ENCODE measurements at places on chromosomes 5 and 9.

- peak; percentile 53 for DNase-seq
These were observed 155.3 kb downstream of the COL23A1 start for GRCh38 chr5:178434851-178435250.

GRCh38 chr5:147327421-147327820 lies 92.6 kb downstream of the STK32A start:
- DNase-seq: no peak

- DNase-seq: no peak
These were observed 56.6 kb downstream of the RGS3 start for GRCh38 chr9:113520109-113520642.

DNA sequence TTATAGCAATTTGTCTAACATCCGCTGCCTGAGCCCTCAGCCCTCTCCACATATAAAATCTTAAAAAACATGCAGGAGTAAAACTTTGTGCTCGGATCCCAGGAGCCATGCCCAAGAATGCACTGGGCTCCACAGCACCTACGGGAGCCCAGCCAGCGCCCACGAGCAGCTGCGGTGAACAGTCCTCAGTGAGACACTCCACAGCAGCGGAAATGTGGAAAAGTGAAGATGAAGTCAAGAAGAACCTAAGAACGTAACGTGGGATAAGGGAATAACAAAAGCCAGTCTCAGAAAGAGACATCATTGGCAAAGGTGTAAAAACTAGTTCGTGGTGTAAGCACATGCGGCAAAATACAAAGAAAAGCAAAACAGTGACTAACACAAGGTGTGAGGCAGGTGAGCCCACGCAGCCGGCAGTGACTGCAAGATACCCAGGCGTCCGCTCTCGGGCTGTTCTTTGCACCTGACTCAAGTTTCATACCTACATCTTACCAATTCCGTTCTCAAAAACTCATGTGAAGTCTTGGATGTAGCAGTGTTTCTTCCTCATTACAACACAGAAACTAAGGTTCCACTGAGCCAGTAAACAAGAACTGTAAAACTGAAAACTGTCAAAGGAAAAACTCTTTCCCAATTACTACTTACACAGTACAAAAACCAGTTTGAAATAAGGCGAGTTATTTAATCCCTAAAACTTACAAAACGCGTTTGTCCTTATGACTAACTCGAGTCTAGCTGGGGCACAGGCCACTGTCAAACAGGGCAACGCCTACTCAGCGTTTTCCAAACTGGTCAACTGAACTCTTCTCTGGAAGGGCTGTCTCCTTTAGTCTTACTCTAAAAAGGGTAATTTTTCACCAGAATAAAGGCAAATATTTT lies 1.7 kb downstream of the CAMSAP1 start:
- DNase-seq: no peak

DNA sequence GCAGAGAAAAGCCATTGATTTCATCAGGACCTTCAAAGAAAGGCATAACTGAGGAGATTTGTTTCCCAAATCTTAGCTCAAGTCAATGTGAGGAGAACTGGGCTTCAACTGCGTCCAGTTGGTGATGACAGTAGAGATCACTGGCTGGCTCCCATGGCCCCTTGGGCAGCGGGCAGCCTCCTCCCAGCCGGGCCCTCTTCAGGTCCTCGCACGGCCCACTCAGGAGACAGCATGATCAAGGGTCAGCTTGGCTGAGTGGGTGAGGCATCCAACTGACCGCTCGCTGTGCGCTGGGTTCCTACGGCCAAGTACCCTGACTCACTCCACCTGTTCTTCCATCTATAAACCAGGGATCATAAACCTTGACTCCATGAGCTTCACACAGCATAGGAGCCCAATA lies 274.0 kb downstream of the NSG2 start:
- DNase-seq: no peak

- no peak for DNase-seq
These were observed 25.3 kb upstream of the RASGEF1C start for GRCh38 chr5:180234271-180234670.

DNA sequence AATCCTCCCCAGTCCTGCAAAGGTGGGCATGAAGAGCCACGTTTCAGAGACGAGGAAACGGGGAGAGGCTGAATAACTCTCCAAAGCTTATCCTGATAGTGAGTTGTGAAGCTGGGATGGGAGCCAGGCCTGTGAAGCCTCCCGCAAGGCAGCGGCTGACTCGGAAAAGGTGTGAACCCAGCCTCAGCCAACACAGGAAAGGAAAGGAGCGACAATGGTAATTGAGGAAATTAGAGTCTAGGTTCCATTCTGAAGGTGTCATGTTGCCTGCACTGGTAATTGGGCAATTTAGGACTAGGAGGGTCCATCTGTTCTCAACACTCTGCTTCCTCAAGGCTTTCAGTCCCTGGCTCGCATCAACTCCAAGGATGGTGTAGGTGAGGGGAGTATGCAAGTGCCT lies 83.4 kb downstream of the LIFR start:
- DNase-seq: no peak

GRCh38 chr5:169826618-169827017 lies 153.7 kb downstream of the INSYN2B start:
- no peak for DNase-seq

GRCh38 chr5:60597572-60598320 lies 102.2 kb downstream of the DEPDC1B start:
- no peak for DNase-seq

GRCh38 chr9:120434532-120434931 lies 145.4 kb downstream of the CDK5RAP2 start:
- DNase-seq: no peak

DNA sequence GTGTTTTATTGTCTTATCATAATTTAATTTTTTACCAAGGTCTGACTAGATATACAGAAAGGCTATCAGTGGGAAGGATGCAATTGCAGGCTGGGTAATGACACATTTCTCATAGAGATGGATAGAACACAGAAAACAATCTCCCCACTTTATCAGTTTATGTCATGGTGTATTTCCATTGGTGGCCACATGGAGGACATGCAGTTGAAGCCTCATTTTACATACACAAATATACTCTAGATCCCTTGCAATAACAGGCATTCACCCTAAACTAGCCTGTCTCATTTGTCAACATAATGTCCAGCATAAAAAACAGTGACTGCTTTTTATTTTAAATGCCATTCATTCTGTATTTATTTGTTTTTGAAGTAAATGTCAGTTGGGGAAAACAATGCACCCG lies 526.3 kb downstream of the GABRG2 start:
- DNase-seq: no peak

GRCh38 chr9:3576328-3576727 lies 50.5 kb upstream of the RFX3 start:
- no peak for DNase-seq

- no peak for DNase-seq
These were observed 30.6 kb upstream of the SMU1 start for GRCh38 chr9:33106827-33107621.

DNA sequence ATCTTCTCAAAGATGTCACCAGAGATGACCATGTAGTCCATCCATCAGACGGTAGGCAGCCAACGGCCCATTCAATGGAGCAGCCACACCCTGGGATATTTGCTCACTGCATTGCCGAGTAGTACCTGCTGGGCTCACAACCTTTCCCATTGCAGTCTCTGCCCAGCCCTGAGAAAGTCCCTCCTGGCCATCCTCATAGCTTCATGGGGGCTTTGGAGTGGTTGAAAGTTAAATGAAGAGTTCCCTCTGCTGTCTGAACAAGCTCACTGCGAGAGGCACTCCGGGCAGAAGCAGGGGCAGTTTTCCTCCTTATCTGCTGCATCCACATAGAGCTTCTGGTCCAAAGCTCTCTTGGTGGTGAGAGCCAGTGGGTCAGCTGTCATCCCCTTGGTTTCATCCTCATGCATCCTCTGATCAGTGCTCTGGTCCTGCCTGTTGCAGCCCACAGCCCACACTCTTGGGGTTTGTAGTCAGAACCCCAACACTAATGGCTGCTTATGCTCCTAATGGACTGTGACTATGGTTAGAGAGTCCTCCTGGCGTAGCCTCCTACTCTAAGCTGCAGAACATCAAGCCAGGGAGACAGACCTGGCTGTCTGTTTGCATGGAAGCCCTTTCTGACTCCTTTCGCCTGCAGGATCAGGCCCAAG lies 23.3 kb downstream of the TNFSF8 start:
- DNase-seq: peak; percentile 24

GRCh38 chr5:171528865-171529614 lies 109.6 kb downstream of the FGF18 start:
- no peak for DNase-seq

GRCh38 chr5:97726106-97726505 lies 543.1 kb upstream of the RIOK2 start:
- no peak for DNase-seq

- no peak for DNase-seq
These were observed 5.1 kb downstream of the ITGA2 start for GRCh38 chr5:52994266-52994665.

GRCh38 chr9:94813379-94813778 lies 86.9 kb downstream of the AOPEP start:
- DNase-seq: no peak

DNA sequence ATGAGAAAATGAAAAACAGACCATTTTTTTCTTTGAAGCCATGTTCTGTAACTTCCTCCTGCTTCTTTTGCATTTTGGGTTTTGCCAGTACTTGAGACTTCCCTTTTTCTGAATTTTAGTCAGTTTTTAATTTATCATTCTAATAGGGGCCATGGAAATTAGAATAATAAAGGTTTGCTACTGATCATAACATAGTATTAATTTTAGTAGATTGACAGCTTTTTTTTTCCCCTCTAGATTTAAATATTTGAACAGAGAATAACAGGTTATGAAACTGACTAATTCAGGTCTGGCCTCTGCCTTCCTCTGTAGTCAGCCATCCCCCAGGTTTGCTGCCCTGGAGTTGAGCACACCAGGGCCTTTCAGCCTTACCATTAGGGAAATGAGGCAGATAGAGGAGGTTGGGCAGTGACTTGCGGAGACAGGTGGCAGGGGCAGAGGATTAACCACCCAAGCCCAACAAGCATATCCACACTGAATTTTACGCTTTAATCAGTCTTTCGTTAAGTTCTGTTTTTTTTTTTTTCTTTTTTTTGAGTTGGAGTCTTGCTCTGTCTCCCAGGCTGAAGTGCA lies 80.1 kb upstream of the TNFAIP8 start:
- no peak for DNase-seq

- DNase-seq: no peak
These were observed 28.8 kb downstream of the AHRR start for GRCh38 chr5:350355-350754.

- DNase-seq: no peak
These were observed 495.1 kb downstream of the CDH18 start for GRCh38 chr5:19492861-19493260.

- no peak for DNase-seq
These were observed 328.2 kb downstream of the SLIT3 start for GRCh38 chr5:168972731-168973130.

- no peak for DNase-seq
These were observed 10.5 kb downstream of the CLTB start for GRCh38 chr5:176405656-176406435.

- no peak for DNase-seq
These were observed 65.3 kb downstream of the LMX1B start for GRCh38 chr9:126678989-126679388.

DNA sequence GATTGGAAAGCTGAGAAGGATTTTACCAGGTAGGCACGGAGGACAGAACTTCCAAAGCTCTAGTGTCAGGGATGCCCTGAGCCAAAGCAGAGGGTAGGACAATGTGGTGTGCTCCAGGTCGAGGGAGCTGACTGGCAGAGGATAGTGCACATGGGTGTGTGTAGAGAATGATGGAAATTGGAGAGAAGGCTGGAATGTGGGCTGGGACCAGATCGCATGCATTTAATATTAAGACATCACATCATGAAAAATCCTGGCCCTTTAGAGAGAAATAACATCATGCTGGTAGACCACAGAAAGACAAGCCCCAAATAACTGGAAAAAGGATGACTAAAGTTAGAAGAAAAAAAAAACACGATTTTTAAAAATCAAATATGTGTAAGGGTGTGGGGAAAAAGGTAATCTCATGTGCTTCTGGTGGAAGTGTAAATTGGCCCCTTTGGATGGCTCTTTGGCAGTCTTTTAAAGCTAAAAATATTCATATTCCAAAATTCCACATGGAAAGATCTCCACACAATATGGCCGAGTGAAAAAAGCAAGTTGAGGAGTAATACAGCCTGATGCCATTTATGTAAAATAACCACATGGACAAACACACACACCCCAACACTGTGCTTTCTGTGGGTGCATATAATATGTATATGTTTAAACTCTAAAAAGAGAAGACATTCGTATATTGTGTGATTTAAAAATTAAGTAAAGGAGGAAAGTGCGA lies 67.0 kb upstream of the TGFBR1 start:
- no peak for DNase-seq

DNA sequence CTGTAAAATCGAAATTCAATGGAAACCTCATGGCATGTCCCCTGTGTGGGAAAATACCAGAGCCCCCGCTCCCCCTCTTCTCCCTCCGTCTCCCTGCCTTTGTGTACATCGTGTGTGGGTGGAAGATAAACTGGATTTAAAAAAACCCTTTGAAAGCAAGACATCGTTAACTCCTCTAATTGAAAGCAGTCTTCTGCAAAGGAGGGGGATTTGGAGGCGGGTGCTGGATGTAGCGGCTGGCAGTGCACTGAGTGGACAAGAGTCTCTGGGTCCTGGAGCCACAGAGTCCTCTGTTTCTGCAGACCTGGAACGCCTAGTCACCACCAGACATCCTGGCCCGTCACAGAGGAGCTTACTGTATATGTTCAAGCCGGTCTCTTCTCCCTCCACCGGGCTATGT lies 169.4 kb downstream of the PAPPA start:
- no peak for DNase-seq

DNA sequence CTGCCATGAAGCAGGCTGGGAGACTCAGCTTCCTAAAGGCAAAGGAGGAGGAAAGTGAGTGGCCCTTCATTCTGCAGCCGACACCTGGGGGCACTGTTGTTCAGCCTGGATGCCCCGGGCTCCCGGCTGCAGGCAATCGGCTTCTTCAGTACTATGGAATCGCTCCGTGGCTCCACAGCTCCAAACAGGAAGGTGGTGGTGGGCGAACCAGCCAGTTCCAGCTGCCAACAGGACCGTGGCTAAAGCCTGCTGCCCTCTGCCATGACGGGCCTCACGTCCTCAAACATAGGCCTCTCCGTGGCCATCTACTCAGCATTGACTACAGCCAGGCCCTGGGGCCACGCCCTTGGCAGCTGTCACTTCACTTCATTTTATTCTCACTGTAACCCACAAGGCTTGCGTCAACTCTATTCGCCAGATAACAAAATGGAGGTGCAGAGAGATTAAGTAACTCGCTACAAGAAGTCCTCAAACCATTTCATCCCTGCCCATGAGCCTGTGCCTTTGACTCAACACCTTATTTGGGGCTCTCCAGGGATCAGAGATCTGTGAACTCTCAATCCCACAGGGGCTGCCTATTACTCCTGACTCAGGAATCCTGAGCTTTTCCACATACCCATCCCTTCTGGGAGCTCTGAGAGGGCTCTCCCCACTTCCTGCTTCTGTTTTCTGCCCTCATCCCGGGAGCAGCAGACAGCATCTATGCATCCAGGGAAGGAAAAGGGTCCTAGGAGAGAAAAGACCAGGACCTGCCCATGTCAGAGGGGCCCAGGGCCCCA lies 38.0 kb downstream of the PAX5 start:
- peak; percentile 33 for DNase-seq

All from right kidney (tissue), 9 donors.